Inflammatory macrophage (primary cell): ENCODE measurements at places on chromosomes 5 and 9.

DNA sequence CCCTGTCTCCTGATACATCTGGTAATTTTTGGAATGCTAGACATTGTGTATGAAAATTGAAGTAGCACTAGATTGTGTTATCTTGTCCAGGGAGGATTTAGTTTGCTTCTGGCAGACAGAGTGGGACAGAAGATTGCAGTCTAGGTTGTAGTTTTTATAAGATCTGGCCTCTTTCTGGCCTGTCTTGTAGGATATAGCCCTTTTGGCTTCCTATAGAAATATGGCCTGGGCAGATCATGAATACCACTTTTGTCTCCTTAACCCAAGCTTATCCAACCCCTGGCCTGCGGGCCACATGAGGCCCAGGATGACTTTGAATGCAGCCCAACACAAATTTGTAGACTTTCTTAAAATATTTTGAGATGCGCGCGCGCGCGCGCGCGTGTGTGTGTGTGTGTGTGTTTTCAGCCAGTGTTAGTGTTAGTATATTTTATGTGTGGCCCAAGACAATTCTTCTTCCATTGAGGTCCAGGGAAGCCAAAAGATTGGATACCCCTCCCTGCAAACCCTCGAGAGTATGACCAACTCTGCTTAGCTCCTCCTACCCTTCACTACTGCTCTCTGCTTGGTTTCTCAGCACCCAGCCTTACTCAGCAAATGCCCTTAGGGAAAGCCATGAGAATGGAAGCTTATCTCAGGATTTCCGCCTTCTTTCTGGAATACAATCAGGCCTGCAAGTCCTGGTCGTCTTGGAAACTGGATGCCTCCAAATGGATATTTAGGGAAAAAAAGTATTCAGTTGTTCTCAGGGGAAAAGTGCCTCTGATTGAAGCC, 26.5 kb downstream of the ANKRD33B start:
- DNase-seq = no peak

GRCh38 chr5:76960004-76960625, 7.3 kb downstream of the CRHBP start:
- DNase-seq = no peak

DNA sequence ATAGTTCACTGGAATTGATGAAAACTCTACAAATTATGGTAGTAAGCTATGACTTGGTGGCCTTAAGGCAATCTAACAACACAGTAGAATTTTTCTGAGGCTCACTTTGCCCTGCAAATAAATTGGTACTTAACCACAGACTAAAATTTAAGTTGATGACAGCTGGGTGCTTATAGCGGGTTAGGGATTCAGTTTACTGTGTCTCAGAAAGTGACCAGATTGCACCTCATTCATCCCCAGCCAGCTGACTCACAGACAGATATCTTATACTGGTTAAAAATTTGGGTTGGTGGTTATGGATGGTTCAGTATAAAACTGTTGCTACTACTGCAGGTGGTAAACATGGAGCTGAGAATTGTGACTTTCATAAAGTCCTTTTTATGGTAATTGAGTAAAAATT, 2.8 kb downstream of the CKS2 start:
- DNase-seq = no peak

DNA sequence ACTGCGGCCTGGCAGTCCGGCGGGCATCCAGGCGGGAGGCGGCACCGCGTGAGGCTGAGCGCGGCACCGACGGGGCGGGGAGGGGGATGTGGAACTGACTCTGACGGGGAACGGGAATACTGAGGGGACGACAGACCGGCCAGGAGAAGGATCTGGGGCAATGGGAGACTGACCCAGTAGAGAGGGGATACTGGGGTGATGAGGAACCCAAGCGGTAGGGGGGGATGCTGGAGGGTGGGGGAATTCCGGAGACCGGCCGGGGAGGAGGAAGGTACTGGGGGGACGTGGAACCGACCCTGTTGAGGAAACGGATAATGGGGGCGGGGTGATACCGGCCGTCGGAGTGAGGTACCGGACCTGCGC, 423 bp downstream of the IPPK start:
- DNase-seq = peak; percentile 45

GRCh38 chr5:5751498-5751897, 329.0 kb downstream of the ICE1 start:
- DNase-seq = no peak

GRCh38 chr9:98831696-98832095, 24.2 kb downstream of the GALNT12 start:
- no peak for DNase-seq

DNA sequence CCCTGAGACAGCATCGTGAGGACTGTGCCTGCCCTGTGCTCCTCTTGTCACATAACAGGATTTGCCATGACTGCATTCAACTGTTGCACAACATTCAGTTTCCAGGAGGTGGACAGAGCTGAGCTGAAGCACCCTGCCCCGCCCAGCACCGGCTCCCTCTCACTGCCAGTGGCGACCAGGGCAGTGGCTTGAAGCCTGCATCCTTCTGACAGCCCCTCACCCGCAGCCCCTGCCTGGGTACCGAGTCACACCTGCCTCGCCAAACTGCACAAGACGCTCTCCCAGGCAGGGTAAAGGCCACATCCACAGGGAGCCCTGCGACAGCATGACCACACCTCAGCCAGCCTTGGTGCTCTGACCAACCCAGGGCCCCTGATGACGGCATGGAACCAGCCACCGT, 59.9 kb upstream of the ZNF354A start:
- peak; percentile 36 for DNase-seq

DNA sequence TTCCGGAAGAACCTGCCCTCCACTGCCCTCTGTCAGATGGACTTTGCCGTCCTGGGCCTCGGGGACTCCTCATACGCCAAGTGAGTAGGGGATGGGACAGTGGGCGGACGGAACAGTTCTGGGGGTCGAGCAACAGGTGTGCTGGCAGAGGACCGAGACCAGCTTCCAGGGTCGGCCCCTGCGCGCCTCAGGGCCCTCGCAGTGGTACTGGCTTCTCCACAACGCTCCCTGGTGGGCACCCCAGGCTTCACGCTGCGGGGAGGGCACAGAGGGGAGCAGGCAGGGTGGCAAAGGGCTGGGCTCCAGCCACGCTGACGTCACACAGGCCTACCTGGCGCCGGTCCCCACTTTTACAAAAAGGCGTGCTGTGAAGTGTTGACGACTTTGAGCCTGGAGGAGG, 7.0 kb downstream of the NDOR1 start:
- no peak for DNase-seq
